Cardiac muscle cell (in vitro differentiated cells and primary cell): ENCODE measurements at places on chromosomes 5 and 9.

- DNase-seq, result no peak
Measured at GRCh38 chr9:109323771-109324170, 2.9 kb upstream of the EPB41L4B start.

DNA sequence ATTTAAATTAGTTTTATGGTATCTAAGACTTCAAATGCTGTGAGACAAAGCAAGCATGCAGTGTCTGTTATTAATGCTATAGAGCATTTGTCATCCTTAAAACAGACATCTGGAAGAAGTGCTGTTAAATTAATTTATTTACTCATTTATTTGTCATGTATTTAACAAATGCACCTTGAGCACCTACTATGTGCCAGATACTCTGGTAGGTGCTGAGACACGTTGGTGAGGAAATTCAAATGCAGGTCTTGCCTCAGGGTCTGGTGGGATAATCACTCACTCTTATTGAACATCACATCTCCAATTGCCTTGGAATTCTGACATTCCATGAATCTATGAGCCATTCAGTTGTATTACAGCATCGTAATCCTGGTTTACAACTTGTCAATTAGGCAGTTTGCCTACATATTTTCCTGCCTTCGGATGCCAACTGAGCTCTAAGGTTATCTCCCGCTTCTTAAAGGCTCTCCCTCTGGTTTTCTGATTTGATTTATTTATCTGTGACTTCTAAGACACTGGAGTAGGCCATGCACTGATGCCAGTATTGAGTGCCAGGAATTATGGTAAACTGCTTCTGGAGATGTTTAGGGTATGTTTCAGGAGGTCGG lies 56.0 kb upstream of the RPS23 start:
- DNase-seq, result peak; percentile 33

- no peak for DNase-seq
Measured at GRCh38 chr9:18405240-18405639, 68.7 kb upstream of the ADAMTSL1 start.

GRCh38 chr9:83106263-83106662 lies 43.3 kb upstream of the RASEF start:
- no peak for DNase-seq

DNA sequence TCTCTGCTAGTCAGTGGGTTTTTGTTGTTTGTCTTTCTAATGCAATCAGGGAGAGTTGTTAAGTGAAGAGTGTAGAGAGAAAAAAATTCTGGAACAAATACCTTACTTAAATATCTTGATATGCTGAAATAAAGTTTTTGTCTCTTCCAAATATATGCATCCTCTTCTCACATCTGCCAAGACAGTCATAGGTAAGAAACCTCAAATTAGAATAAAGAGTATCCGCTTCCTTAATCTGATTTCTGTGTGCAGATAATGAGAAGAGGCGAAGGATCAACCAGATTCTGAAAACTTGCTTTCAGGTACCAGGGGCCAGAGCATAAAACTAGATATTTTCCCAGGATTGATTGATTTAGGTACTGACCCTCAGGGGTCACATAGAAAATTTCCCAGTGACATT lies 11.3 kb upstream of the IL6ST start:
- no peak for DNase-seq

GRCh38 chr5:143279698-143280097 lies 123.8 kb downstream of the NR3C1 start:
- no peak for DNase-seq

DNA sequence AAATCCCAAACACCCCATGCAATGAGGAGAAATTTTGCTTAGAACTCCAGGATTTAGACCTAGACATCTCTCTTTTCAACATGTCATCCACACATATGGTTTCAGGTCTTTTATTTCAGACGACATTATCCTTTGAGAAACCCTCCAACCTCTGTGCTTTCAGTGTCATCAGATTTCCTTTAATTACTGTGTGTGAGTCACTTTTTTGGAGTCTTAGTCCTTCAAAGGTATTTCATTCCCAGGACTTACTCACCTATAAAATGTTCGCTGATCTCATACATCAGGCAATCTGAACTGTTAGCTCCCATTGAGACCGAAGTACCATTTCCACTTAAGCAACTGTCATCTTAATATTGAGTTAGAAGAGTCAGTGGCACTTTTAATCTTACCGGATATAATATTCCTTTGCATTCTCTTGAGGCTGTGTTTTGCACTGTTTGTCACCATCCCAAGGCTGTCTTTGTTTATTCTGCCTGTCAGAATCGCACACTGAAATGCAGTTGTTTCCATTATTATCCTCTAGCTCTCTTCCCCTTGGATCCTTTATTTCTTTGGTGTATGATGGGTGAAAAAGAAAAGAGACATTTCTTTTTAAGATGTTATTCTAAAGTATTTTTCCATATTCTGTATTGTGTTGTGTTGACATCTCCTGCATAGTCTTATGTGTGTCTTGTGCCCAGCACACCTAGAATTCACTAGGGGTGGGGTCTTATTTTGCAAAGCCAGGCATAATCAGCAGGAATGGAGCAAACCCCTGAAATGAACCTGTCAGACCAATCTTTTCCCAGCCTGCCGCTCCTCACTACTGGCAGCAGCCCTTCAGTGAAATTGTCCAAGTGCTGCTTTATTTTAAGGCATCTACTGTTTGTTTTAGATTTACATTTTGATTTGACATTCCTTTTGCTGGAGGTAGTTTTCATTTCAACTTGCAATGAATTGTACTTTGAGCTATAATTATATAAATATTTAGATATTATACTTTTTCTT lies 155.4 kb downstream of the PAM start:
- DNase-seq, result no peak
